Putamen (tissue), 1 donor: ENCODE measurements at places on chromosomes 3 and 15.

DNA sequence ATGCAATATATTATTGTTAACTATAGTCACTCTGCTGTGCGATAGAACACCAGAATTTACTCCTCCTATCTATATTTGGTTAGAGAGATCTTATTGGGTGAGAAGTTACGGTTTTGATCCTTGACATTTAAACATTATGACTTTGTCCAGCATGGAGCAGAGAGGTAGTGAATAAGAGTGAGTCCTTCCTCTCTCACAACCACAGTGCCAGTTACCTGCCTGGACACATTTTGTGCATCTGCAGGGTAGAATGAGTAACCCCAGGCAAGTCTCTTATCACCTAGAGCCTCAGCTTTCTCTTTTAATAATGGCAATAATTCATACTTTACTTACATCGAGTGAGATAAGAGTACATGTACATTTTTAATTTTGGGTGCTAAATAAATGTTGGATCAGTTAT lies 24.1 kb downstream of the KAT2B start:
- no peak for DNase-seq

DNA sequence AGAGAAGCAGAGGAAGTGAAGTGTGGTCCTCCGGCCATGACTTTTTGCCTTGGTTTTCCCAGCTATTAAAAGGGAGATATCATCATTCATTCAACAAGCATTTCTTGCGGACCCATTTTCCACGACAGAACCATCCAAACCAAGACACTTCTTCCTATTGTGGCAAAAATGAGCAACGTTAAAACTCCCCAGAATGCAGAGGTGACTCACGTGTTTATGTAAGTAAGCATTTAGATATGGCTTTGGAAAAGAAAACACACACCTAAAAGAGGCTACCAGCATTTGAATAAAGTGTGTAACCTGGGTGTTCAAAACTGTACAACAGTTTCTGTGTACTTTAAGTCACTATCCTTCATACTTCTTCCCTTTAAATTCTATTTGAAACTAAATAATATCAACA lies 181.3 kb downstream of the RORA start:
- DNase-seq = no peak

DNA sequence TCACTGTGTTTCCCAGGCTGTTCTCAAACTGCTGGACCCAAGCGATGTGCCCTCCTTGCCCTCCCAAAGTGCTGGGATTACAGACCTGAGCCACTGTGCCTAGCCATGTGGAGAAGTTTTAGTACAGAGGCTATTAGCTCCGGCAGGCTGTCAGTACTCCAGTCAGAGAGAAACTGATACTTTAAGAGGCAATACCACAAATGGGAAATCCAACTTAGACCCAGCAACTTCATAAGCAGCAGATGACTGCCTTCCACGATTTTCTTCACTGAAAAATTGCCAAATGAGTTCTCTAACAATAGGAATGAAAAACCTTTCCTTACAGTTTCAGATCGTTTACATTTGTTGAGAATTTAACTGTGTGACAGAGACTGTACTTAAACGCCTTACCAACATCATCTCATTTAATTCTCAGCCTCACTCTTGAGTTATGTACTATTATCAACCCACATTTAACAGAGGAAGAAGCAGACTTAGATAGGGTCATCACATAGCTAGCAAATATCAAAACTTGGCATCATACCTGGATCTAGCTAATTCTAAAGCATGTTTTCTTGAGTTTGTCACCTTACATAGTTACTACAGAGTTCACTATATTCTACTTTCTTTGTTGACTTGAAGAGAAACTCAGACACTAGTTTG lies 127.4 kb downstream of the TCF12 start:
- no peak for DNase-seq

DNA sequence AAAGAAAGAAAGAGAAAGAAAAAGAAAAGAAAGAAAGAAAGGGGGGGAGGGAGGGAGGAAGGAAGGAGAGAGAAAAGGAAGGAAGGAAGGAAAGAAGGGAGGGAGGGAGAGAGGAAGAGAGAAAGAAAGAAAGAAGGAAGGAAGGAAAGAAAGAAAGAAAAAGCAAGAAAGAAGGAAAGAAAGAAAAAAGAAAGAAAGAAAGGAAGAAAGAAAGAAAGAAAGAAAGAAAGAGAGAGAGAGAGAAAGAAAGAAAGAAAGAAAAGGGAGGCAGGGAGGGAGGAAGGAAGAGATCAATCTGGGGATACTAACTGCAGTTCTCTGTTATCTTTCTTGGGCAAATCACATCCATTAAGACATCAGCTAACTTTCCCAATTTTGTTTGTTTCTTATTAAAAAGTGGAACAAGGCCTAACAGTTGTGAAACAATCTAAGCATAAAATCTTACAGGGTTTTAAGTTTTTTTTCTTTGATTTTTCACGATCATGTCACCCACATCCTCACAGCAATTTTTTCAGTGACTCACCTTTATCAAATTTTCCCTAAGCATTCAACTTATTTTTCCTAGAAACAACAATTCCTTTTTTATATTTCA lies 36.8 kb downstream of the TBC1D2B start:
- no peak for DNase-seq

DNA sequence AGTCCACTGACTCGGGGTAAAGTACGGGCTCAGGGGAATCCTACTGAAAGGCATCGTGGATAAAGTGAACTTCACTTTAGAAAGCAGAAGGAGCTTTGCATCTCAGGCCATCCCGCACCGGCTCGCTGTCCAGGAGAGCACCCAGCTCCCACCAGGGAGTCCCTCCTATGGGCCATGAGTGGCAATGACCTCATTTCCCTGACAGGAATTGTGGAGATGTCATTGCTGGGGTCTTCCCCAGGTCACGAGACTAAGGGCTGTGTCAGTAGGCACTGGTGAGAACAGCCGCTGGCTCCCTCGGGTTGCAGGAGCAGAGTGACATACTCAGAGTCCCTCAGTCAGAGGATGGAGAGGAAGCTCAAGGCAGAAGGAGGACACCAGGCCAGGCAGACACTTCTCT lies 97.3 kb downstream of the XXYLT1 start:
- no peak for DNase-seq

DNA sequence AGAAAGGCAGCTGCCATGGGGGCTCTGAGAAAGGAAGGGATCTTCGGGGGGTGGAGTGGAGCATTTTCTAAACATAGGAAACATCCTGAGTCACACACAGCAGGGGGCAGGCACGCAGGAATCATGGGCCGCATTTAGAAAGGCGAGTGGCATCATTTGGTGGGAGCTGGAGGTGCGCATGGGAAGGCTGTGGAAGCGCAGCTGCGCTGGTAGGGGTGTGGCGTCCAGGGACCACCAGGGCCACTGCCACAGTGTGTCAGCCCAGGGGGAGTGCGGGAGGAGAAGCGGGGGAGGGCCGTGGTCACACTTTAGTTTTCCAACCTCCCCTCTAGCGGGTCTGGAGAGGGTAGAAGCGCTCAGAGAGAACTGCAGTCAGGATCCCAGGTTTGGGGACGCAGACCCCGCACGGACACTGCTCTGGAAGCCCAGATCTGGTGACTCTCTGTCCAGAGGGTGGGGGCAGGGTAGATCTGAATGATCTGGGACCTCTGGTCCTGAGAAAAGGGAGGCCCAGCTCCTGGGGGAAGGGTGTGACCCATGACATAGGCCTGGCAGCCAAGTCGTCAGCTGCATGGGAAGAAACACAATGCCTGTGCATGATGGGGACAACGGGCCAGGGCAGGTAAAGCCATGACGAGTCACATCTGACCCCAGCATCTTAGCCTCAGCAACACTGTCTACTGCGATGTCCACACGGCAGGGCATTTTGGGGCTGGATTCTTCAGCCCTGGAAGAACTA lies 88.0 kb upstream of the IQSEC1 start:
- no peak for DNase-seq

DNA sequence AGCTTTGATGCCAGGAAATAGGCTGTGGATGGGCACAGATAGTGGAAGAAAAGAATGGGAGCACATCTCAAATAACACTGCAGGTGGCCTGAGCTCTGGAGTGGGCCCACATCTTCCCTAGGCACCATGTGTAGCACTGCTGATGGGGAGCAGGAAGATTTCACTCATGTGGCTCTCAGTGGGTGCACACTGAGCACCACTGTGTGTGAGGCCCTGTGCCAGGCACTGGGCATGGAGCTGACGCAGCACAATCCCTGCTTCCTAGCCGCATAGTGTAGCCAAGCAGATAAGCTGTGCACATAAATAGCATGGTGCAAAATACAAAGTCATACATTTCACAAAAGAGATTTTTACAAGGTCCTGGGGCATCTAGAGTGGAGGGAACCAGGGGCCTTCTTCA lies 101.6 kb downstream of the MOBP start:
- no peak for DNase-seq

GRCh38 chr15:41928637-41929620 lies 35.1 kb upstream of the SPTBN5 start:
- DNase-seq = no peak

- DNase-seq = no peak
These were observed 4.2 kb downstream of the FURIN start for GRCh38 chr15:90872486-90873184.

GRCh38 chr3:187594272-187594671 lies 75.9 kb downstream of the SST start:
- no peak for DNase-seq

GRCh38 chr3:26596335-26596734 lies 26.2 kb upstream of the LRRC3B start:
- DNase-seq = no peak

DNA sequence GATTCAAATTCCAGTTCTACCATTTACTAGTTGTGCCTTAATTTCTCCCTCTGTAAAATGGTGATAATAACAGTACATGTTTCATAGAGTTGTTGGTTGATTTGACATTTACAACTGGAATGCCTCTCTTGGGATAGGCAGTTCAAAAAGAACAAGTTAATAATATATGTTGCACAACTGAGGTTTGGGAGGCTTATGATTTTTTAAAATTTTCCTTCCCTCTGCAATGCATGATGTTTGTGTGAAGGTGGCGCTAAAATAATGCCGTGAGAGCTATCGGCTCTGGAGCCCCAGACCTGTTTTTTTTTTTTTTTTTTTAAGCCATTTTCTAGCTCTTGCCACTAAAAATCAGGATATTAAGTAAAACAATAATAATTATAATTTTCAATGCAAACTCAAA lies 18.6 kb downstream of the DNAJB11 start:
- DNase-seq = no peak

DNA sequence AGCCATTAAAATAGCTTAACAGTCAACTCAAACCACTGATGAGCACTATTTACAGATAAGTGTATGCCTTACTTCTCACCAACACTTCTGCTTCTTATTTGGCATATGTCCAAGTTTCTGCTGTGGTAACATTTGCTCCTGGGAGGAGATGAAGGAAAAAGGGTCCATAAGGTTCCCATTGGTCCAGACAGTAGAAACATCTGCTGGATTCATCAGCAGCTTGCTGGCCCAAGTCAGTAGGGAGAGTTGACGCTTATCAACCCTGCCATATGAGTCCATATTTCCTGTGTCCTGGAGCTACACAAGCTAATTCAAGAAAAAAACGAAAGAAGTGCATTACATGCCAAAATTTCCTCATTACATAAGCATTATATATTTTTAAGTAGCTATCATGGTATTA lies 824.5 kb downstream of the CADM2 start:
- DNase-seq = no peak

DNA sequence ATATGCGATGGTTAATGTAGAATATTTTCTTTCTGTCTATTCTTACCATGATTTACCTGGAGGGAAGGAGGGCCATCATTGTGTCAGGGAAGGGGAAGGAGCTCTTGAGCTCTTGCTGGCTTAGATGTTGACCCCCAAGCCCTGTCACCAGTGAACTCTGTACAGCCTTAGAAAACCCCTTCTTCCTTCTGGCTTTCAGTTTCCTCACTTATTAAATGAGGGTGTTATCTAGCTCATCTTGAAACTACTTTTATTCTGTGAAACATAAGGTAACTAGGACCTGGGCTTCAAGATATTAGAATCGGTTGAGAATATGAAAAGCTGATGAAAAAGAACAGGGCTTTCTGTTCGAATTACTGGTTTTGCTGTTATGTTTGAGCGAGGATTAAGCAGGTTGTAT lies 25.1 kb upstream of the UTS2B start:
- DNase-seq = no peak

DNA sequence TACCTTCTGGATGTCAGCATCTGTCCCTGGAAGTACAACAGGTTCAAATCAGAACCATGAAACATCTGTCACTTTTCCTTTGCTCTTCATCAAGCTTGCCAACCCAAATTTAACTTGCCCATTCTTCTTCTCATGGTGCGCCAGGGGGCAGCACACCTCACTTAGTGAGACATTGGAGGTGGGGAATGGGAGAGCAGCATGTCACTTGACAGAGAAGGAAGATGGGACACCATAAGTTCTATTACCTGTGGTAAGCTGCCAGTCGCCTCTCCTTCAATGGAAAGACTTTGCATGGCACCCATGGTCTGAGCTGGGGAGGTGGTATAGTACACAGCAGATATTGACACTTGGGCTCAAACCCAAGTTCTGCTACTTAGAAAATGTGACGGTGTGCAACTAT lies 2.9 kb downstream of the SCN5A start:
- no peak for DNase-seq

GRCh38 chr15:60137711-60138396 lies 133.7 kb downstream of the FOXB1 start:
- no peak for DNase-seq

- DNase-seq = no peak
These were observed 25.7 kb upstream of the WNT5A start for GRCh38 chr3:55512571-55513343.
